NCI-H774 (cell line): ENCODE measurements at places on chromosomes 5 and 9.

GRCh38 chr5:157362982-157363381, 97.0 kb upstream of the NIPAL4 start:
- no peak for DNase-seq

DNA sequence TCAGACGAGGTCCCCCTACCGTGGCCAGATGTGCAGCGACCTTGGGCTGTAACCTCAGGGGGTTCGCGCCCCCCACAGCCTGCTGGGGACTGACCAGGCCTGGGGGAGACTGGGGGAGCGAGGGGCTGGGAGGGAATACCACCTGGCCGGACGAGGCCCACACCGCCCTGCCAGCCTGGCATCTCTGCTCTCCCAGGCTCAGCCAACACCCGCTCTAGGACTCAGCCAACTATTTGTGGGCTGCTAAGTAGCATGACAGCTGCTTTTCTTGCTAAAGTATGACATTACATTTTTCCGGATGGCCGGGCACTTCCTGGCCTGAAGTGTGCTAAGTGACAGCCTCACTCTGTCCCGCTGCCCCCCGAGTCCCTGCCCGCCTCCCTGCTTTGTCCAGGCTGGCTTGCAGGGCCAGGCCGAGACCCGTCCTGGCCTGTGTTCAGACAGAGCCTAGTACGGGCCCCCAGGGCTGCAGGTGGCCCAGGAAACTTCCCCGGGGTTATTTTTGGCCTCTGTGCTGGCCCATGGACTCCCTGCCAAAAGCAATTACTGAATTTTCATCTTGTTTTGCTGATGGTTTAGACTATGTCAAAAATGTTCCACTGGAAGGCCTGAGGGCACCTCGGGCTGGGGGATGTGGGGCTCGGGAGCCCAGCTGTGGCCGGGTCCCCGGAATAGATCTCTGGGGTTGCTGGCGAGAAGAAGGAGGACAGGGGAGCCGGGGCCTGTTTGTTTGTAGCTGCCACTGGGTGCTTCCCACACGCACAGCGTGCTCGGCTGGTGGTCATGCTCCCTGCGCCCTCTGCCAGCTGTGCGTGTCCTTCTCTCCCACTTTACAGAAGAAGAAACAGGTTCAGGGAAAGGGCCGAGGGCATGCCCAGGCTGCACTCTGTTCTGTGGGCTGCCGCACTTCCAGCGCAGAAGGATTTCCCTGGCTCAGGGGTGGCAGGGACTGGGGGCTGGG, 13.4 kb upstream of the SLC2A6 start:
- DNase-seq, result no peak

GRCh38 chr9:90441814-90442213, 200.8 kb downstream of the DIRAS2 start:
- DNase-seq, result no peak

GRCh38 chr9:7467186-7467585, 332.4 kb downstream of the DMAC1 start:
- no peak for DNase-seq

DNA sequence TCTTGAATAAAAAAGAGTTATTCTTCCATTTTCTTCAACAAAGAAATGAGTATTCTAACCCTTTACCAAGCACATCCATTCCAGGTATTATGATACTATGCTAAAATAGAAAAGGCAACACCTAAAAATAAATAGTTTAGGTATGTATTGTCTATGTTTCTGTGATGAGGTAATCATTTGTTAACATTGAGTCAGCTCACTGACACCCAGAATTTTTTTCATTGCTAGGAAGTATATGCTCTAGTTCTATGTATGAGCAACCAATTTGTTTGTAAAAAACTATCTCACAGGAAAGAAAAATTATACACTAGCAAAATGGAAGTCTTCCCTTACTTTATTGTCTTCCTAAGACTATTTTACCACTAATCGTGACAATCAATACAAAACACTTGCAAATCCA, 615.6 kb upstream of the GRIN3A start:
- DNase-seq, result no peak

- DNase-seq, result no peak
Measured at GRCh38 chr5:113487416-113487780, 855 bp downstream of the MCC start.
